Stimulated activated CD8-positive, alpha-beta memory T cell treated with anti-CD3 and anti-CD28 coated beads, Interleukin-7, amount 100 ng/mL, for 48 hours (primary cell): ENCODE measurements at places on chromosomes 6 and 20.
A peak's percentile ranks its signal among the peaks of the same experiment; 100 is the strongest.

DNA sequence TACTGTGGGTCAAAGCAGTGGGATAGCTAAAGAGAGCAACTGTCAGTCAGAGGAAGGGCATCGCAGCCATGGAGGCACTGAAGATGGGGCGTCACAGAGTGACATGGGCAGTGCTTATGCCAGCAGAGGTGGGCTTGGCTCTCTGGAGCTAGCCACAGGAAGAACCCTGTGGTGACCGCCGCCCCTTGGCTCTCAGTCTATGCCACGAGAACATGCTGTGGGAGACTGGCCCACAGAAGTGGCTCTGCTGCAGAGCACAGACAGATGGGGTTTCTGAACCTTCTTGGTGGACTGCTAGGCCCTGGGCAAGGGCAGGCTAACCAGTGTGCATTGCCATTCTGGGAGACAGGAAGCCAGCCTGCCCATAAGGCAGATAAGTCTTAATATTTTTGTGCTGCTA is 290.0 kb upstream of the SUPT3H start:
- DNase-seq, result no peak

DNA sequence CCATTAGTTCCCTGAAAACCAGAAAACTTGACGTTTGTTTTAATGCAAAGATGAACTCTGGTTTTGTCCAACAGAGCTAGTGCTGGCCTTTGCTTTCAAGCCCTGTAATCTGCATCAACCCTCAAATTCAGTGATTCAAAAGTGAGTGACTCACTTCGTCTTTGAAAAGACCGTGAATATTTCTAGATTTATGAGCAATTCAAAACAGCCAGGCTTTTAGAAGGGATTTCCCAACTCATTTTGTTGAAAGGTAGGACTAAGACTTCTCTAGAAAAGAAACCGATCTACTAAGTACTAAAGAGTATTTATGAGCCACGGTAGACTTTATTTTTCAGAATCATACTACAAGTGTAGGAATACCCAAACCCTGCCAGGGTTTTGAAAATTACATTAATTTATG is 121.5 kb downstream of the UST start:
- no peak for DNase-seq

DNA sequence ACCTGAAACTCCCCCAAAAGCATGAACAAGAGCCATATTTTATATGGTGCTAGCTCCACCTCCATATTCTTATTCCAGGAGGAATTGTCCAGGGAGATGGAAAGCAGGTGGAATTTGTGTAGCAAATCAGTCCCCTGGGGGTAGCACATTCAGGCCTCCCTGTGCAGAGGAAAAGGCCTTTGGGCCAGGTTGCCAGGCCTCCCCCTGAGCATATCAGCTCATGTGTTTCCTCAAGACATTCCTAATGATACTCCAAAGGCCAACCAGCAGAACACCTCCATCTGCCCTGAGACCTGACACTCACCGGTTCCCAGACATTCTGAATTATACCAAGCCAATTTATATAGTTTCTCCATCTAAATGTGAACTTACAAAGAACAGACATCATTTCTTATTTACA is 2.6 kb upstream of the BANF2 start:
- no peak for DNase-seq

- DNase-seq, result no peak
Observed at GRCh38 chr6:74410630-74411029, 714.6 kb downstream of the CD109 start.

GRCh38 chr6:53299331-53300005 is 49.3 kb downstream of the ELOVL5 start:
- DNase-seq, result no peak

GRCh38 chr6:166046226-166046625 is 121.4 kb downstream of the TBXT start:
- no peak for DNase-seq

DNA sequence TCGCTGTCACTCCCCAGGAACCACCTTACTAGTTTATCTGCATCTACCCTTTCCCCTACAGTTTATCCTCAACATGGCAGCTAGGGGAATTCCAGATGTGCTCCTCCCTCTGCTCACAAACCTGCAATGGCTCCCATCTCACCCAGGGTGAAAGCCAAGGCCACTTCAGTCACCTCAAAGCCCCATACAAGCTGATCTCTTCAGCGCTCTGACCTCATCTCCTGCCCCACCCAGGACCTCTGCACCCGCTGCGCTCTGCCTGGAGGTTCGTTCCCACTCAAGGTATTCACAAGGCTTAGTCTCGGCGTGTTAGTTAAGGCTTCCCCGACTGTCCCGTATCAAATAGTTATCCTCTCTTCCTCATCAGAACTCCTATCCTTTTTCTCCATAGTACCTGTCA is 28.6 kb upstream of the SPDEF start:
- DNase-seq, result no peak

DNA sequence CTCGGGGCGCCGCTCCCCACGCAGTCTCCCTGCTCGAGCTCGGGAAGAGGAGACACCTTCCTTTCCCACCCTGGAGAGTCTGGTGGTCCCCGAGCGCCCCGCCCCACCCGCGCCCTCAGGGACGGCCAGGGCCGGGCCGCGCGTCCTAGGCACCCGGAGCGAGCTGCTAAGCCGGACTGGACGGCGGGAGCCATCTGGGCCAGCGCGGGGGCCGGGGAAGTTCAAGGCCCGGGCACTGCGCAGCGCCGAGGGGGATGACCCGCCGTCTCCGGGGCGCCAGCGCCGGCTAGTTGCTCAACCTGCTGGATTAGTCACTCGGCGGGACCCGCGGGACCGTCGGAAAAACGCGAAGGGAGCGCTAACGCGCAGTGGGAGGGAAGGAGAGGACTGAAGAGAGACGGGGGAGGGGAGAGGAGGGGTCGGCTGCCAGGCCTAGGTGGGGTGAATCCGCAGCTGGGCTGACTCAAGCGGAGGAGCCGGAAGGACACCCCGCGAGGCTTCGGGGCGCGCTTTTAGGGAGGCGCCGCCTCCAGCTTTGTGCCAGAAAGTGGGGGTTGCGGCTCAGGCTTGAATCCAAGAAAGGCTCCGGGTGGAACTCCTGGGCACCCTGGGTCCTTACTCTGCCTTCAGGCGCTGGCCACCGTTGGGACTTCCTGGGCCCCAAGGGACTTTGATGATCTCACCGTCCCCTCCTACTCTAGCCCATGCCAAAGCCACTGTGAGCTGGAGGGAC is 75.7 kb upstream of the FOXP4 start:
- no peak for DNase-seq

DNA sequence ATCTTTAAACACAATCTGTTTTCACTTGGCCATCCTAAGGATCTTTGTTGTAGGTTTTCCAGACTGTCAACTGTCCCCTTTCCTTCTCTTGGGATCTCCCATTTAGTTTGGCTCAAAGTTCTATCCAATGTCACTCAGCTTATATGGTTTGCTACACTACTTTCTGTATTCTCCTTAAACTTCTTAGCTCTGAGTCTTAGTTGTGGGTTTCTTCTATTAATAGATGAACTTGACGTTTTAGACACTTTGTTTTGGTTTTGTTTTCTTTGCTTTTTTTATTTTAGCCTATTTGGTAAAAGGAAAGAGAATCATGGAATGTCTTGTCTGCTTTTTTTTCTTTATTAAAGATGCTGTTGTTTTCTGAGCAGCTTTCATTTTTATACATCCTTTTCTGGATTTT is 11.4 kb downstream of the RMND1 start:
- DNase-seq, result no peak

- no peak for DNase-seq
Observed at GRCh38 chr6:30000156-30000791, 57.9 kb downstream of the HLA-A start.

GRCh38 chr6:14380901-14381828 is 263.6 kb downstream of the CD83 start:
- DNase-seq, result no peak

DNA sequence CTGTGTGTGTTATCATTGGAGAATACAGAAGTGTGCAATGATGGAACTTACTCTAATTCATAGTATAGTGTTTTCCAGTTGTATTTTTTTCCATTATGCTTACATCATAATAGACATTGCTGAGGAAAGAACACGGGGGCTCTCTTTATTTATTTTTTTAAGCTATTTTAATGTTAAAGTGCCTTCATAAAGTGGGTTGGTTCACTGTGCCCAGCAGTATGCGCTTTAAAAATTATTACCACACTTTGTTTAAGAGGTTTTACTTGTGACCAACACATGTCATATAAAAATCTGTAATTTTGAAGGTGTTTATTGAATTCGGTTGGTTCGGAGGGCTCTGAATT is 215.8 kb downstream of the TMEM242 start:
- no peak for DNase-seq

GRCh38 chr6:41426888-41427641 is 91.7 kb downstream of the NCR2 start:
- no peak for DNase-seq

- DNase-seq, result peak; percentile 11
Observed at GRCh38 chr20:15708984-15709598, 864.2 kb downstream of the KIF16B start.

- DNase-seq, result no peak
Observed at GRCh38 chr6:106620931-106621672, 8.2 kb downstream of the RTN4IP1 start.

GRCh38 chr6:40131675-40132074 is 197.4 kb upstream of the MOCS1 start:
- DNase-seq, result no peak

DNA sequence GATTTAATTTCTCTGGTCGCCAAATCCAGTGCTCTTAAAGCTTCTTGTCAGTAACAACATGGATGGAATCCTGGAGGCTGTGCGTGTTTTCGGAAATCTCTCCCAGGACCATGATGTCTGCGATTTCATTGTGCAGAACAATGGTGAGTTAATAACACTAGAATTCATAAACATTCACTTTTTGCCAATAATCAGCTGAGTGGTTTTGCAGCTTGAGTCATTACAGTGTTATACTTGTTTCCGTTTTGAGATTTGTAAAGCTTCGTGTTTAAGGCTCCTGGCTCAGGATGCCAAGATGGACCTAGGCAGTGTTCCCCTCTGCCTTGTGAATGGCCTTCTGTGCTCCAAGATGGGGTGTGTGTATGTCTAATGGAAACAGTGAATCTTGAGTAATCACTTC is 113.8 kb downstream of the ARMC2 start:
- DNase-seq, result no peak

DNA sequence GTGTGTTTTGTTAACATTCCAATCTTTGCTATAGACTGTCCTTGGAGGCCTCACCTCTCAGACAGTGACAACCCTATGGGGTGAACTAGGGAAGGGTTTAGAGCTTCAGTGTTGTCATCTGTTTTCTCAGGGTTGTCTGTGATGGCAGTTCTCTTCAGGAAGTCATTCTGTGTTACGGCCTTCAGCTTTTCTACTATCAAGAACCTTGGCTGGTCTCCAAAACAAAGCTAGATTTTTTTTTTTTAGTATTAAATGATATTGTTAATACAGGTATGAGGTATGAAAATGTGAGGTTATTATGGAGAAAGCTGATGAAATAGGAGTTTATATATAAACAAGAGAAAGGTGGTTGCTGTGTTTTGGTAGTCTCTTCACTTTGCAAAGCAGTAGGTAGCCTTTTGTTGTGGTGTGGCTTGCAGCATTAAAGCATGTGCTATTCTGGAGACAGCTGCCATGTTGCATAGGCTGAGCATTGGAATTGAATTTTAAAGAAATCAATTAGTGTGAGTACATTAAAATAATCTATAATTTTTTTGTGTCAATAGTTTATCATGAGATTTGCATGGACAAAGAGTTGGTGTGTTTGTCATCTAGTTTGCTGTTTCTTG is 162.6 kb downstream of the CARMIL1 start:
- DNase-seq, result no peak

GRCh38 chr6:41100871-41101287 is 28.1 kb downstream of the NFYA start:
- DNase-seq, result no peak

DNA sequence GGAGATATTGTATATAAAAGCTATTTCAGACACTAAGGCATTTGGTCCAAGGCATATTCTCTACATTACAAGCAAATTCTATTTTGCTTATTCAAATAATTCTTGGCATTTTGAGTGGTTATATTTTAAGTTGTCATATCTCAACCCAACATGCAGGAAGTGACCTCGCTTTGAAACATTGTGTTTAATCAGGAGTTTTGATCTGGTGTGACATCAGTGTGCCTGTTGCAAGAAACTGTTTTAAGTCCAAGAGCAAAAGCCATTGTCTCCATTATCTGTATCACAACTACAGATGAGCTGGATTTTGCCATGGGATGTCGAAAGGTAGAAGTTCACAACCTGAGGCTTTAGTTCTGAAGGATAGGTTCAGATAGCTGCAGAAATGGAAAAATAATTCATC is 509.9 kb upstream of the ID4 start:
- DNase-seq, result no peak

GRCh38 chr6:140855520-140855919 is 1277.2 kb upstream of the GJE1 start:
- no peak for DNase-seq

DNA sequence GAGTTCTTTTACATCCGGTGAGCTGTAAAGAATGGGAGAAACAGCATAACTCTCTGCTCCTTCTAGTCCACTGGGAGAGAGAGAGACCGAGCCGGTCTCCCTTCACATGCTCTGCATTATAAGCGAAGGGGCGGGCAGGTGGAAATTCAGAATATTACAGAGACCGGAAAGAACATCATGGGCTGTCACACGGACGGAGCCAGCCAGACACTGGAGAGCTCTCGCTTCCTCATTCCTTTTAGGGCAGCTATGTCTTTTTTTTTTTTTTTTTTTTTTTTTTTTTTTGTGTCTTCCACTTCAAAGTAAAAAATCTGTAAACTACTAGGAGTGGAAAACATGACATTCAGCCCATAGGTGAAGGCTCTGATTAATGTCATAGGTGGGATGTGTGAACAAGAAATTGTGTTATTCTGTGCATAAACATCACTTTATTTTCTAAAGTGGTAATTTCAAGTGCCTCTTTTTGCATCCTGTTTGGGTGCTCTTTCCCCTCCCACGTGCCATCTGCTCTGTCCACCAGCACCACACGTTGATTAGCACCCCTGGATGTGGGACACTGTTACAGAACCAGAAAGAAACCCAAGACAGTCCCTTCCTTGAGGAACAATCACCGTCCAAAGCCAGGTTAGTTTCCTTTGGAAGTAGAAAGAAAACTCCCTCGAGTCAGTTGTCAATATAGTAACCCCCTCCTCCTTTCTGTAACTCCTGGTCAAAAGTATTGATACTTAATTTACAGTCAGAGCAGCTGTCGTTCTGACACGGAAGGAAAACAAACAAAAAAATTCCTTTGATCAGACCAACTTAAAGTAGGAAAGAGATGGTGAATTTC is at the start of gene TAGAP:
TSS of gene TAGAP (minus strand) at position 93 of the 829 bp plus-strand sequence. CDS start 845 bp downstream, outside the sequence.
- DNase-seq, result peak; percentile 62

GRCh38 chr20:10110151-10110550 is 75.4 kb downstream of the ANKEF1 start:
- DNase-seq, result no peak

- no peak for DNase-seq
Observed at GRCh38 chr6:122649701-122650100, 39.5 kb downstream of the PKIB start.

DNA sequence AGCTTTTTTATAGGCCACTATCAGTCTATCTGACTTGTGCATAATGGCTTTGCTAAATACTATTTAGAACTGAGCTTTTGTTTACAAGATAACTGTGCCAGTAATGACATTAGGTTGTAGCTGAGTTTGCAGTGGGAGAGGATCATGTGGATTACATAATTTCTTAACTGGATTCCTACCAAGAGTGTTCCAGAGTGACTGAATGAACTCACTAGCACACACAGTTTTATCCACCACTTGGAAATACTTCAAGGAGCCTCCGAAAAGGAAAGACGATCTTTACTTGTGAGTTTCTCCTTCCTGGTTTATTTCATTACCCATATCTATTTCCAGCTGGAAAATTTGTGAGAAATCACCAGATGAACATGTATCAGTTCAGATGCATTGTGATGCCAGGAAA is 10.9 kb upstream of the SYNE1 start:
- DNase-seq, result no peak
